ENCODE measurements at places on chromosomes 5 and 9. TPM values are rescaled to one million over a fixed set of nuclear protein-coding genes. Genes with fewer than 3 reads are reported as not detected.

DNA sequence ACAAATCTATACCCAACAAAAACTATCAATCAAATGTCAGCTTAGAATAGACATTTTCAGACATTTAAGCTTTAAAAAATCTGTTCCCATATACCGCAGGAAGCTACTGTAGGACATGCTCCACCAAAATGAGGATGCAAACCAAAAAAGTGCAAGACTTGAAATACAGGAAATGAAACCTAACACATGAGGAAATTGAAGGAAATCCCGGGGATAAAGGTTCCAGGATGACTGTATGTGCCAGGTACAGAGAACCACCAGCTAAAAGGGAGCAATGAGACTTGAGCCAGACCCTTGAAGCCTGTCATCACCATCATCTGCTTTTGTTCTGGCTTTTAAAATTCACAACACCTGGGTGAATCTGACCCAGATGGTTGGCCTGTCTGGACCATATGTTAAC lies 21.4 kb downstream of the DIAPH1 start:
- no peak for DNase-seq

DNA sequence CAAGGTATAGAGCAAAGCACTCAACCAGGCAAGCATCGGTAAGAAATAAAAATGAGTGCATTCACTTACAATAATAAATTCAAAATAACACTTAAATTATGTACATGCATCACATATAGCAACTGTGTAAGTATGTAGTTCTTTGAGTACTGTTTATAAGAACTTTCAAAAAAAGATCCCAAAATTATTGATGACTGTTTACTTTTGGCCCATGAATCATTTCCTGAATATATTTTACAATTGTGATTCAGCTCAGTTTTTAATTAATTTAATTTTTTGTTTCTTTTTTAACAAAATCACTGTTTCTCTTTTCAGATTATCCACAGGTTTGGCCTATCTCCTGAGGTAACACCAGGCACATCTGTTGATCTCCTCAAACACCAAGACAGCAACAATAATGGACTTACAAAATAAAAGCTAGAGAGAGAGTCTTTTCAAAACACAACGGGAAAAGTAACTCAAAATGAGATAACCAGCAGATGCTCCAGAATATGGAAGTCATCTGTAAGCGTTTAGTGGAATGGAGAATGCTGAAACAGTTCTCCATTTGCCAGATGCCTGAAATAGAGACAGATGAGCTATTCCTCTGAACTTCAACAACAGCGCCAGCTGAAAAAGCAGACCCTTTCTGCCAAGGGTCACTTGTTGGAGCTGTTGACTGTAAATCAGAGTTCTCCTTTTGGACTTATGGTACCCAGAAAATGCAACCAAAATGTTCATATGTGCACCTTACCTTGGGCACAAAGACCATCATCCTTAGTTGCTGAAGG lies 348.6 kb upstream of the RGMB start:
- DNase-seq, result no peak

DNA sequence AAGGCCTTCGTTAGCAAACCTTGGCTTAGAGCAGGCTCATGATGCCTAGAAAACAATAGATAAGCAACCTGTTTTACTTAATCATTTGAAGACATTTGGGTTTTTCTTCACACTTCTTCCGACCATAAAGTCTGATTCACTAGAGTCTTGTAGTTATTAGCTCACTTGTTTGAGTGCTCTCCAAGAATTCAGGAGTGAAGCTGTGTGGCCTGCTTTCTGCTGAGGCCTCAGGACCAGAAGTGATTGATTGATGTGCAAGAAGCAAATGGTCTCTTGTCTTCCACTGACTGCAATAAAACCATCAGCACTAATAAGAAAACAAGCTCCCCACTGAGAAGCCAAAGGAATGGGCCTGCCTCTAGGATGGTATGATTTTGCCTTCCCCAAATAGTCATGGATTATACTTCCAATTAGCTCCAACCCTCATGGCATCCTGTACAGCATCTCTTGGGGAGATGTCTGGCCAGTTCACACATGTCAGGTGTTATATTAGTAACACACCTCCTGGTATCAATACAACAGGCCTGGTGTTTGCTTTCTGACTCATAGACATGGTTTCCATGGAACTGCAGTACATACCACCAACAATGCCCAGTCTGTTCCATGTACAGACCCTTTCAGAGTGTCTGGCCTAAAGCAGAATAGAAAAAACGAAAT lies 317.6 kb downstream of the CWC27 start:
- DNase-seq, result no peak

DNA sequence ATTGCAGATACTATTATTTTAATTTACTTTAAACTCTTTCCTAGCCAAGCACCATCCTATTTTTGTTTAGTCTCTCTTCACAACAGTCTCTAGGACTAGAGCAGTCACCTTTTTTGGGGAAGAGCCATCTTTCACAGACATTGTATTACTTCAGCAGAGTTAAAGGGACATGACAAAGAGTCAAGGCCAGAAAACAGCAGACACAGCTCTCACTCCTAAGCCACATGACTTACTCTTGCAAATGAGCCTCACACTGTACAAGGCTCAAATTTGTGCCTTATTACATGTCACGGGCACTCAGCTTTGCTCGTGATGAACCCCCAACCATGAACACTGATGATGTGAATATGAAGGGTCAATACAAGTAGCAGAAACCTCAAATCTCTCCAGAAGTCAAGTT lies 104.3 kb downstream of the ZNF608 start:
- no peak for DNase-seq

- DNase-seq, result no peak
Observed at GRCh38 chr9:92769286-92769685, 4.7 kb upstream of the BICD2 start.

DNA sequence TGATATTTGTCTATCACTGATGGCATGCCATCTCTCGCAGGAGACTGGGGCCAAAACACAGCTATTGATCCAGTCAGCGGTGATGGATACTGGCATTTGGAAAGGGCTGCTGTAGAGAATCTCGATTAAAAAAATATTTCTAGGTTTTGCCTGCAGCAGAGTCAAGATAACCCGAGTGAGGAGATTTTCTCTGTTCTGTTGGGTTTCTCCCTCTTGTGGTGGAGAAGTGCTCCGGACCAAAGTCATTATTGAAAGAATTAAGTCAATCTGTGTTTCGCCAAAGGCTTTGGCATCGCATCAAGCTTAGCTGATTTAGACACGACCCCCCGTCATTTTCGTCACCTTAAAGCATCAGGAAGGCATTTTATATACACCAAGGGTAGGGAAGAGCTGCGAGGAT lies 97.1 kb upstream of the IRX2 start:
- no peak for DNase-seq

The ITGA2 gene
- total RNA-seq, result 21.1 TPM

The CYFIP2 gene
- 43.7 TPM for total RNA-seq

- no peak for DNase-seq
Observed at GRCh38 chr5:143499480-143500114, 96.1 kb upstream of the NR3C1 start.
